Dorsolateral prefrontal cortex (tissue), 122 donors: ENCODE measurements at places on chromosomes 5 and 9. TPM values are rescaled to one million over a fixed set of nuclear protein-coding genes. Genes with fewer than 3 reads are reported as not detected.

Gene SPATA31A3
- not detected for total RNA-seq

Gene SLCO6A1
- total RNA-seq: not detected

Gene DOCK8
- total RNA-seq: 6.5 TPM

Gene HMGCS1
- total RNA-seq: 84.7 TPM

Gene TUSC1
- 15.1 TPM for total RNA-seq

Gene FOXI1
- not detected for total RNA-seq

Gene ERBIN
- total RNA-seq: 230 TPM

Gene WHRN
- 16.3 TPM for total RNA-seq

Gene SV2C
- total RNA-seq: 18.6 TPM
